Stimulated activated naive B cell treated with anti-CD40 and anti-IgM and Interleukin-4, amounts not matched to agents 10 μg/mL and 1 μg/mL and 100 μg/mL, for 72 hours (primary cell): ENCODE measurements at places on chromosomes 4 and X.

DNA sequence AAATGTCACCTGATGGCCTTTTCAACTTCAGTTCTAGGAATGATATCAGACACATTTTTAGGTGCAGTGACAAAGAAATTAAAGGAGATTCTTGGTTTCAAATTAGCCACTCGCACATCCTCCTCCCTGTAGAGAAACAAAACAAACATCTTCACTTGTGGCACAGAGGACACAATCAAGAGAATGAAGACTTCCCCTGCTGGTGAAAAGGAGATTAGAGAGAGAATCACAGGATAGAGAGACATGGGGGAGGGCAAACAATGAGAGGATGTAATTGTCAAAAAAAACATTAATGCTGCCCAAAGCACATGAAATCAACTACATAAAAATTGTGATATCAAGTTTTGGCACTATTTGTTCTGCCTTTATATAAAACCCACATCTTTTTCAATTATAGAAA, 34.5 kb downstream of the ACE2 start:
- no peak overlapping the region for H3K4me3 ChIP-seq
- H3K27ac ChIP-seq, result no peak overlapping the region
- H3K4me1 ChIP-seq, result no peaks in the 10 kb centered on the region
- H3K27me3 ChIP-seq, result no peaks in the 10 kb centered on the region
- no peaks in the 10 kb centered on the region for H3K36me3 ChIP-seq

DNA sequence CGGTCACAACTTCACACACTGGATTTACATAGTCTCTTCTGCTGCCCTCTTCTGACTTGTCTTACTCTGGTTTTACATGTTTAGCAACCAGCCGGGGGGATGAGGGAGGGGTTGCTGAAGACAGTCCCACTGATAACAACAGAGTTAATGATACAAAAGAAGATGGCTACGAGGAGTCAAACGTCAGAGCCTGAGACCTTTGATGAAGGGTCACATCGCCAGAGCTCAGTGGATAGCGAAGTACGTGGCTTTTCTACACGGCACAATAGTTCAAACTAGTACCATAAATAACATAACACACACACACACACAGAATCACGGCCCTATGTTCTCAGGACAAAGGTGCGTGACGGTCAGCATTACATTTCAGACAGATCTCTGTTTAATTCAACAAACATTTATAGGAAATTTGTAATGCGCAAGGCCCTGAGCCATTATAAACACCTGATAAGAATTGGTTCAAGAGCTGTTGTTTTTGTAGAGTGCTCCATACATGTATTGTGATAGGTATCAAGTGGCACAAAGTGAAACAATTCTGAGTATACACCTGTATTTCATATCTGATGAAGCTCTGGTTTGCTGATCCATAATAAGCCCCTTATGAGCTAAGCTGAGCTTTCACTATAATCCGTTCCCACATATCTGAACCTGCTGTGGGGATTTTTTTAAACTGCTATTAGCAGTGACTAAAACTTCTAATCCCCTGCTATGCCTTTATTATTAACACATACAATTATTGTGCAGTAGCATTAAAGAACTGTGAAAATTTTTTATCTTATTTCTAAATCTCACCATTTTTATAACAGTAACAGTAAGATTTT, 100.0 kb downstream of the NR3C2 start:
- H3K36me3 ChIP-seq, result peaks cover 4% of the 10 kb centered on the region
- no peak overlapping the region for H3K27ac ChIP-seq
- no peak for DNase-seq
- no peak overlapping the region for H3K4me3 ChIP-seq

DNA sequence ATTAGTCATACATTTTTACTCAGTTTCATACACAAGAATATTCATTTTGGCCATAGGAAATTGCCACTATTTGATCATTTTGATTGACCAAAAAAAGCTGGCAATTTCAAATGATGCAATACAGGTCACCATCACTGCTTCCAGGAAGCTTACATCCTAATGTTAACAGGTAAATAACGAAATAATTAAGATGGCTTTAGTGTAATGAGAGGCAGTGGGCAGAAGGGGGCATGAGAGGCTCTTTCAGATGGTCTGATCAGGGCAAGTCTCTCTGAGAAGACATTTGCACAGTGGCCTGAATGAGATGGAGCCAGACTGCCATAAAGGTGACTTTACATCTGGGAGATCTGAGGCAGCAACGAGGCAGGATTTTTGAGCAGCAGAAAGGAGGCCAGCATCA, 170.7 kb downstream of the SLIT2 start:
- no peak overlapping the region for H3K27ac ChIP-seq
- peak; percentile 13 for DNase-seq
- peaks cover 6% of the 10 kb centered on the region for H3K27me3 ChIP-seq
- no peaks in the 10 kb centered on the region for H3K4me1 ChIP-seq
- no peaks in the 10 kb centered on the region for H3K36me3 ChIP-seq
- H3K4me3 ChIP-seq, result no peak overlapping the region

- H3K4me3 ChIP-seq, result no peak overlapping the region
- no peaks in the 10 kb centered on the region for H3K27me3 ChIP-seq
- H3K4me1 ChIP-seq, result no peaks in the 10 kb centered on the region
- no peak overlapping the region for H3K27ac ChIP-seq
- no peaks in the 10 kb centered on the region for H3K36me3 ChIP-seq
Observed at GRCh38 chr4:108881986-108882385, 119.1 kb upstream of the ETNPPL start.

DNA sequence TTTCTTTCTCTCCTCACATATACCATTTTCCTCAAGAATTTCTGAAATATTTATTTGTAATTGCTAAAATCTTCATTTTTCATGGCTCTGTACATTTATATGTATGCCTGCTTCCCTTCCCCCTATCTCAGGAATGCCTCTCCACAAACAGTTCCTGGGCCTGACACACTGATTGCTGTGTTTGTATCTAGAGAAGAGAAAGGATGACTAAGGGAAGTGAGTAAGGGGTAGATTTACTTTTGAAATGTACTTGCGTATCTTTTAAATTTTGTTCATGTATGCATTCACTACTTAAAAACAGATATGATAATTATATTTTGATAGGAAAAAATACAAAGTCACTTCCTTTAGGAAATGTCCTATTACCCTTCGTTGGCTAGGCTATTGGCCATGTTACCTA, 790.8 kb downstream of the PCDH18 start:
- no peaks in the 10 kb centered on the region for H3K27me3 ChIP-seq
- no peak overlapping the region for H3K27ac ChIP-seq
- no peaks in the 10 kb centered on the region for H3K4me1 ChIP-seq
- no peaks in the 10 kb centered on the region for H3K36me3 ChIP-seq
- H3K4me3 ChIP-seq, result no peak overlapping the region

DNA sequence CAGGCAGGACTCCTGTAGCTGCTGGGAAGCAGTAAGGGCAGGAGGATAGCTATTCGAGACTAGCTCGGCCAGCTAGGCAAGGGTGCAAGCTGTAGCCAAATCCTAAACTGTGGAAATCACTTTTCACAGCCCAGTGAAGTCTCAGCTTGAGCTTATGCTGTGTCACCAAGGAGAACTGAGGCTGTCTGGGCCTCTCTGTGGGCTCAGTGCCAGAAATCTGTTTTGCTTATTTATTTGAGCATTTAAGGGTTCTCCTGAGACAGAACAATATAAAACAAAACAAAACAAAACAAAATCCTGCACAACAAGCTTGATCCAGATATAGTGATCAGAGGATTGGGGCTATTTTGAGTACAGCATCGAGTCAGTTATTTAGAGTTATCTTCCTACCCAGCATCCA, 97.5 kb downstream of the FANCB start:
- H3K36me3 ChIP-seq, result peaks cover 12% of the 10 kb centered on the region
- H3K27ac ChIP-seq, result no peak overlapping the region
- no peak overlapping the region for H3K4me3 ChIP-seq
- DNase-seq, result no peak
- no peaks in the 10 kb centered on the region for H3K27me3 ChIP-seq

DNA sequence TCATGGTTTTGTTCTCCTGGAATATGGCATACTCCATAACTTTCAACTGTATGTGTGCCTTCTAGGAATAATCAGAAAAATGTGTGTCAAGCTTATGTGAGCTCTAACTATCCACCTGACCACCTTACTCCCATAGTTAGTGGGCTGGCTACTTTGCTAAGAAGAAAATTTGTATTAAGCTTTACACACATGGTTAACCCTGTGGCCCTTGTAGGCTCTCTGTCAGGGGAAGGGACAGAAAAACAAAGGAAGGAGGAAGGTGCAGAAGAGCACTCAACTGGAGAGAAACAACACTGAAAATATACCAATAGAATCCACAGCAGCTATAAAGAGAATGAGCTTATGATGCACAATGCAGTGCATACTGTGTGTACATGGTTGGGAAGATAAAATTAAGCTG, 84.6 kb downstream of the PPP3CA start:
- H3K27ac ChIP-seq, result no peak overlapping the region
- no peaks in the 10 kb centered on the region for H3K27me3 ChIP-seq

GRCh38 chrX:31237189-31237588, 165.3 kb upstream of the FTHL17 start:
- H3K4me1 ChIP-seq, result peaks cover 48% of the 10 kb centered on the region
- DNase-seq, result no peak
- H3K27me3 ChIP-seq, result no peaks in the 10 kb centered on the region
- H3K4me3 ChIP-seq, result no peak overlapping the region
- H3K27ac ChIP-seq, result no peak overlapping the region

DNA sequence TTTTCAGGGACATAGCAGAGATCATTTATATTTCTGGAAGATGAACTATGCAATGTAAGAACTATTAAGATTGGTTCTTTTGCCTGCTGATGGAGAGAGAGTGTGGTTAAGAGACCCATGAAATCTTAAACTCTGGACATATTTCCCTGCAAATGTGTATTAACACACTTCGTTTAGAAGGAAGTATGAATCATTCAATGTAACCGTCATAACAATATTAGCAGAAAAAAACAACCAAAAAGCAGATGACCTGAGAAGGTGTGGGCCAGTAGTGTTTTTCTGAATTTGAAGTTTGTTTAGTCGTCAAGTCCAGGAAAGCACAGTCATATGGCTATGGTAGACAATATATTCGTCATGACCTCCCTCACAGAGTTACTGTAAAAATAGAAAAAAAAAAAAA, 2.5 kb upstream of the TMPRSS11D start:
- H3K27me3 ChIP-seq, result no peaks in the 10 kb centered on the region
- peaks cover 5% of the 10 kb centered on the region for H3K4me1 ChIP-seq
- H3K27ac ChIP-seq, result no peak overlapping the region
- DNase-seq, result no peak

- no peaks in the 10 kb centered on the region for H3K36me3 ChIP-seq
- H3K4me1 ChIP-seq, result peaks cover 41% of the 10 kb centered on the region
- no peaks in the 10 kb centered on the region for H3K27me3 ChIP-seq
- DNase-seq, result peak; percentile 27
- no peak overlapping the region for H3K4me3 ChIP-seq
- H3K27ac ChIP-seq, result peak overlapping the region; percentile 25
Observed at GRCh38 chrX:150482537-150483206, 85.7 kb upstream of the MTM1 start.

DNA sequence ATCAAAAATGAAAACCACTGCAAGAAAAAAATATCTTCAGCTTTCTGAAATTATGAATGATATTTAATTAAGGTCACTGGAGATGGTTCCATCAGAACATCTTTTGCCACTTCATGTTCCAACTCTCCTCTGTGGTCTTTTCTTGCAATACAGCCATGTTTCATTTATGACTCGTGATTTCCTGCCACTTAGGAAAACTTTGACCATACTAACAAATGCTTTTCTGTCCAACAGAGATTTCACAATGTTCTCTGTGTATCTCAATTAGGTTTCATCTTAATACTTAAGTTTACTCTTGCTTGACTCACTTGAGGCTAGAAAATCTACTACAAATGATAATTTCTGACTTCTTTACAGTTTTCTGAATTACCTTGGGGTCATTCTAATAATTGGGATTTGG, 330.9 kb downstream of the CXXC4 start:
- H3K4me3 ChIP-seq, result no peak overlapping the region
- no peak overlapping the region for H3K27ac ChIP-seq
- H3K27me3 ChIP-seq, result no peaks in the 10 kb centered on the region

DNA sequence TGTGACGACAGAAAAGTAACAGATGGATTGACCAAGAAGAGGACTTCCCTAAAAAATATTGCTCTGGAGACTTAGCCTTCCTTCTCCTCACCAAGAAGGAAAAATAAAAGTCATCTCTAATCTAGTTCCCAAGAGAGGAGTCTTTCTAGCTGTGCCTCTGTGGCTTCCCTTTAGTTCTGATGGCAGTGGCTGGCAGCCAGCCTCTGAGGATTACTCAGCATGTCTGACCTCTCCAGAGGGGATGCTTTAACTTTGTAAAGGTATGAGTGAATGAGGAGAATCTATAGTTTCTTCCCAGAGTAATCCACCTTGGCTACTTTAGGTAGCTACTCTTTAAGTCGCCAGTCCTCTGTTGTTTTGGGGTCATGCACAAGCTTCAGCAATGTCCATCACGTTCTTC, 163.9 kb upstream of the KIT start:
- no peak overlapping the region for H3K27ac ChIP-seq
- H3K4me3 ChIP-seq, result no peak overlapping the region
- no peaks in the 10 kb centered on the region for H3K36me3 ChIP-seq
- no peaks in the 10 kb centered on the region for H3K4me1 ChIP-seq

GRCh38 chr4:4871573-4872313, 12.3 kb downstream of the MSX1 start:
- peaks cover 63% of the 10 kb centered on the region for H3K27me3 ChIP-seq
- H3K27ac ChIP-seq, result peak overlapping the region; percentile 86

DNA sequence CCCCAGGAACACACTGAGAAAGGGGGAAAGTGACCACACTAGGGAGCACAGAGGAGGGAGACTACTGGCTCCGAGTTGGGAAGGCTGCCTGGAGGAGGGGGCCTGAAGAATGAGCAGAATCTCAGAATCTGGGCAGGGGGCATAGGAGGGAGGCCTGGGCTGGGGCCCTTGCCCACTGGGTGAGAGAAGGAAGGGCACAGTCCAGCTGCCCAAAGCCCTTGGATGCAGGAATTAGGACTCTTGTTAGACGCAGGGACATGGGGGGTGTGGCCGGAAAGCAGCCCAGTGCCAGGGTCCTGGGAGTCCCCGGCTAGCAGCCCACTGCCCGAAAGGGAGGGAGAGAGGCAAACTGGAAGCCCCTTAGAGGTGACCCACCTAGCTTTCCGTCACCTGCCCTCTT, 1.9 kb upstream of the DUSP9 start:
- peaks cover 36% of the 10 kb centered on the region for H3K27me3 ChIP-seq
- peaks cover 12% of the 10 kb centered on the region for H3K4me1 ChIP-seq
- H3K36me3 ChIP-seq, result no peaks in the 10 kb centered on the region
- no peak overlapping the region for H3K27ac ChIP-seq
- peak overlapping the region; percentile 19 for H3K4me3 ChIP-seq
